Right atrium auricular region (tissue), 2 donors: ENCODE measurements at places on chromosomes 5 and 9. TPM values are rescaled to one million over a fixed set of nuclear protein-coding genes. Genes with fewer than 3 reads are reported as not detected.

FGF18 gene
- 2.7 TPM for total RNA-seq

RGS7BP gene
- 3.6 TPM for total RNA-seq

MAP3K1 gene
- 5.9 TPM for total RNA-seq

ITGA2 gene
- total RNA-seq, result 1.5 TPM

NUTM2F gene
- total RNA-seq, result not detected

USP20 gene
- 12.9 TPM for total RNA-seq
